ENCODE measurements at places on chromosomes 1 and 21.

GRCh38 chr1:22153660-22154437 lies 11.0 kb upstream of the WNT4 start:
- no peak for DNase-seq

DNA sequence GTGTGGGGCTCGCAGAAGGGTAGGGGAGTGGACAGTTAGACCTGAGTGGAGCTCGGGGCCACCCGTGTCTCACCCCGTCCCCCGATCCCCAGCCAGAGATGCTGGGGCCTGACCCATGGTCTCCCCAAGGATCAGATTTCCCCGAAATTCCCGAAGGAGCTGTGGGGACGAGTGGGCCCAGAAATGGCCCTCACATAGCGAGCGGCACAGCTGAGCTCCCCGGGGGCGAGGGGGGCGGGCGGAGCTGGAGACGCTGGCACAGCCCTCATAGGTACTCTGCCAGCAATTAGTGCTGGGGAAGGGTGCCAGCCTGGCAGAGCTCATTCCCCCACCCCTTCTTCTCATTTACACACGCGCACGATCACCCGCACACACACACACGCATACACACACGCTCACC lies 9.2 kb downstream of the CASZ1 start:
- DNase-seq, result no peak

DNA sequence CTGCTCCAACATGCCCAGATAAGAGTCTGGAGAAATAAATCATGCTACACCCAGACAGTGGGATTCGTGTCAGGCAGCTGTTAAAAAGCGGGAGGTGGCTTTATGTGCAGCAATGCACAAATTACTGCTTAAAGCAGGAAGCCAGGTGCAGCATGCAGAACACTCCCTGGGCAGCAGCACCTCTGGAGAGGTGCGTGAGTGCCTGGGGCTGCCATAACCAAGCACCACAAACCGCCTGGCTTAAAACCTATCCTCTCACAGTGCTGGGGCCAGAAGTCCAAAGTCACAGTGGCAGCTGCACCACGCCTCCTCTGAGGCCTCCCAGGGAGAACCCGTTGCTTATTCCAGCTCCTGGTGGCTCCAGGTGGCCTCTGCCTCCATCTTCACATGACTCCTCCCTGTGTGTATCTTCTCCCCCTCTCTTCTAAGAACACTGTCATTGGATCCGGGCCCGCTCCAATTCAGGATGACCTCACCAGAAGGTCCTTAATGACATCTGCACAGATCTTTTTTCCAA lies 115.6 kb downstream of the SIK1 start:
- no peak for DNase-seq

GRCh38 chr1:223358826-223359225 lies 5.2 kb downstream of the SUSD4 start:
- no peak for DNase-seq

- no peak for DNase-seq
Observed at GRCh38 chr1:110606657-110607535, 738 bp upstream of the KCNA2 start.

DNA sequence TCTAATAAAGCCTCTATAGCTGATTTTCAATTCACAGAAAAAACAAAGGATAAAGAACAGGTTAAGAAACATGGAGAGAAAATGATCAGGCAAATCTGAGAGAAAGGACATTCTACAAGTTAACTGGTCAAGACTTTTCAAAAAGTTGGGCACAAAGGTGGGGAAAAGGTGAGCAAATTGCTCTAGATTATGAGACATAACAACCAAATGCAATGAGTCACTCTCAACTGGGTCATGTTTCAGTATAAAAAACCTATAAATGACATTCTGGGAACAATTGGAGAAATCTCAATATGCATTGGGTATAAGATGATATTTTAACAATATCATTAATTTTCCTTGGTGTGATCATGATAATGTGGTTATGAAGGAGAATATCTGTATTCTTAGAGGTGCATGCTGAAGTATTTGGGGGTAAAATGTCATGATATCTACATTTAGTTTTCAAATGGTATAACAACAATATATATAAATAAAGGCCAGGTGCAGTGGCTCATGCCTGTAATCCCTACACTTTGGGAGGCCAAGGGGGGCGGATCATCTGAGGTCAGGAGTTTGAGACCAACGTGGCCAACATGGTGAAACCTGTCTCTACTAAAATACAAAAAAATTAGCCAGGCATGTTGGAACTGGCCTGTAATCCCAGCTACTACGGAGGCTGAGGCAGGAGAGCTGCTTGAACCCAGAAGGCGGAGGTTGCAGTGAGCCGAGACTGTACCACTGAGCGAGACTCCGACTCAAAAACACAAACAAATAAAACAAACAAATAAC lies 27.0 kb downstream of the ANKRD13C start:
- no peak for DNase-seq

DNA sequence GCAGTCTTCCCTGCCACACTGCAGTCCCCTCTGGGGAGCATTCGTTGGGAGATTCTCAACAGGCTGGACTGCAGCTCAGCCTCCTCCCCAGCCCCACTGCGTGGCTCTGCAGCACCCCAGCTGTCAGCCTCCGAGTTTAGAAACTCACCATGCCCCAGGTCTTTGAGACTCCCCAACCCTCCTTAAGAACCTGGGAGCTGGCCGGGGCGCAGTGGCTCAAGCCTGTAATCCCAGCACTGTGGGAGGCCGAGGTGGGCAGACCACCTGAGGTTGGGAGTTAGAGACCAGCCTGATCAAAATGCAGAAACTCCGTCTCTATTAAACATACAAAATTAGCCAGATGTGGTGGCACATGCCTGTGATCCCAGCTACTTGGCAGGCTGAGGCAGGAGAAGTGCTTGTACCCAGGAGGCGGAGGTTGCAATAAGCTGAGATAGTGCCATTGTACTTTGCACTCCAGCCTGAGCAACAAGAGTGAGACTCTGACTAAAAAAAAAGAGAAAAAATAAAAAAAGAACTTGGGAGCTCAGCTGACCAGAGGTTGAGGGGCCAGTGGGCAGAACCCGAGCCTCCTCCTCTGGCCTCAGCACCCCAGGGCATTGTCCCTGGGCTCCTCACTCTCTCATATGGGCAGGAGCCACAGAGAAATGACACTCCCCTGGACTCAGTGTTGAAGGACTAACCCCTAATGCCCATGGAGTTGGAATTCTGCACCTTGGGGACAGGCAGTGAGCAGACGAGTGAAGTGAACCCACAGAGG lies 5.6 kb downstream of the OLIG2 start:
- no peak for DNase-seq

DNA sequence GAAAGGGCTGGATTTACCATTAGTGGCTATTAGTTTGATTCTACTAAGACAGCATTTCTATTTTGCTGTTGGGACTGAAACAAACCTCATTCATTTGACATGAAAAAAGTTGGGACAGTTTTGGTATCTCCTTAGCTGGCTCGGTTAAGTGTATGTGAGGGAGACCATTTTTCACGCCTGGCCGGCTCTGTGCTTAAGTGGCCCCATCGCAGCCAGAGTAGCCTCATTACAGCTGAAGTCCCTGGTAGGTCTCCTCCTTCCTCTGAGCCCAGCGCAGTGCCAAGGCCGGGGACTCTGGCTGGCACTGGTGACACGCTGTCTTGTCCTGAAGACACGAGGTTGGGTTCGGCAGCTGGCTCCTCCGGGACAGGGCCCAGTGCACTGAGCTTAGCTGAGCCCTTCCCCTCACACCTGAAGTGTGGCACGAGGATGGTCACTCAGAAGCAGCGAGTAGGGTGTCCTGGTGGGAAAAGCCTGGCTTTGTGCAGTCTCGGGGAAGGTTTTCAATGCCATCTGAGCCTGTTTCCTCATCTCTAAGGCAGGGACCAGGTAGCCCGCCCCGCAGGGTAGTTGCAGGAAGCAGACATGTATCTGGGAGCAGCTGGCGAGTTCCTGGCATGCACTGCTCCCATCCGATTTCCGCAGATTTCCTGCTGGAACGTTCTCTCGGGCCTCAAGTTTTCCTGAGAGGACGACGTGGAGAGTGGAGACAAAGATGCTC lies 196.5 kb downstream of the DYRK1A start:
- no peak for DNase-seq

- DNase-seq, result no peak
Observed at GRCh38 chr1:31640964-31641363, 3.7 kb downstream of the PEF1 start.

DNA sequence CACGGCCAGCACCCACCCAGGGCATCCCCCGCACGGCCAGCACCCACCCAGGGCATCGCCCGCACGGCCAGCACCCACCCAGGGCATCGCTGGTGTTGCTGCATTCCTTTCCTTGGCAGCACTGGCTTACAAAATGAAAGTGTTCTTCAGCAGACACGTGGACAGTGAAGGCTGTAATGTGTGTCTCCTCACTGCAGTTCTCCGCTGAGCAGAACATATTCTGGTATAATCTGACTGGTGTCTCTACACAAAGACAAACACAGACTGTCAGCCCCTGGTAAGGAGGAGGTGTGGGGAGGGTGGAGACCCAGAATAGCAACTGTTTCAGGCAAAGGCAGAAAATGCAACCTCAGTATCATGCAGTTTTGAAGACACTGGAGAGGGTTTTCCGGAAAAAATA lies 7.3 kb downstream of the LYPD8 start:
- no peak for DNase-seq

- peak; percentile 35 for DNase-seq
Observed at GRCh38 chr21:41612674-41613532, 104.9 kb upstream of the TMPRSS2 start.

- DNase-seq, result no peak
Observed at GRCh38 chr1:45443580-45444446, 47.1 kb downstream of the TESK2 start.
